Transverse colon (tissue), 4 donors: ENCODE measurements at places on chromosomes 6 and 20. TPM values are rescaled to one million over a fixed set of nuclear protein-coding genes. Genes with fewer than 3 reads are reported as not detected.

DNA sequence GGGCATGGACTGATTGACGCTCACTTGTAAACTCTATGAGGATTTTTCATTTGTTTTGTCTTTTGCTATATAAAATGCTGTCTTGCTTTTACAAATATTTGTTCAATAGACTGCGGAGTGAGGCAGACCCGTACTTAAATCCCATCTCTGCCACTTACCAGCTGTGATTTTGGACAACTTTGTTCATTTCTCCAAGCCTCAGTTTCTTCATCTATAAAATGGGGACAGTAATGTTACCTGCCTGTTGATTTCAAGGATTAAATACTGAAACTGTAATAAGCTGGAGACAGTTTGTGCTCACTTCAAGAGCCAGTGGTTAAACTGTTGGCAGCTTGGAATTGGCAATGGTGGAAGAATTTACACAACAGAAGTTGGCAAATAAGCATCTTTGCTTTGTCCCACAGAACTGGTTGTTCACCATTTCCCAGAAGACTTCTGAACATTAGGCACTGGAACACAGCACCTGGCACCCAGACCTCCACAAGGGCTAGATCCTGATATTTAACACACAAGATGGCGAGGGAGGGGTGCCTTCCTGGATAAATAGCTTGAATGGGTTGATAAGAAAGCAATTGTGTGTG is 479.2 kb downstream of the QKI start:
- no peak for DNase-seq

DNA sequence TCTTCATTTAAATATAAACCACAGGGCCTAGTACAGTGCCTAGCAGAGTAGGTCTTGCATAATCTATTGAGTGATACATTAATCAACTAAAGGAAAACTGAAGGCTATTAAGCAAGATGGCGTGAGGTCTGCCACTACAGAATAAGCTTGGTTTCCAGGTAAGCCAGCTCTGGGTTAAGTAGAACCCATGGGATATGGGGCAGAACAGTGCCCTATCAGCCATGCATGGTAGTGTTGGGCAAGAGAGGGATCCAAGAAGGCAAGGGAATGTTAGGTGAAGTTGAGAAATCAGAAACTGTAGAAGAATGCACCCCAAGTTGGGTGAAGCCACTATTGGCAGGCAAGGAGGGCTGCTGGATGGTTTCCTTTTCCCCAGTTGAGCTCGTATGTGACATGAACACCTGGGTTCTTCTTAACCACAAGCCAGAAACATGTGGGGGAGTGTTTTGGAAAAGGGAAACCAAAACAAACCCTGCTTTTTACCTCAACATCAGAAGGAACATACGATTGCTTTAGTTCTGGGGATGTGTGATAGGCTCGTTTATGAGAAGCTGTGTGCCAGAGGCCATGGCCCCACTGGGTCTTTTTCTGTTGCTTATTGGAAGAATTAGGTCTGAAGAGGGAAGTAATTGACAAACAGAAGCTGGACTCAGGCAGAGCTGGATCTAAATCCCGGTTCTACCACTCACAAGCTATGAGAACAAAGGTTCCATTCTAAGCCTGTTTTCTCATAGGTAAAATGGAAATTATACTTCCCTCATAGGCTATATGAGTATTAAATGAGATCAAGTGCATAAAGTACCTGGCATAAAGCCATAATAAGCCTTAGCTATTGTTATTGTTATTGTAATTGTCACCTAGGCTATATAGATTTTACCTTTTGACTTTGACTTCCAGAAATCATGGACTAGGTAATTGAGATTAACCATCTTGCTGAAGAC is 33.5 kb downstream of the NEDD9 start:
- DNase-seq: no peak

DNA sequence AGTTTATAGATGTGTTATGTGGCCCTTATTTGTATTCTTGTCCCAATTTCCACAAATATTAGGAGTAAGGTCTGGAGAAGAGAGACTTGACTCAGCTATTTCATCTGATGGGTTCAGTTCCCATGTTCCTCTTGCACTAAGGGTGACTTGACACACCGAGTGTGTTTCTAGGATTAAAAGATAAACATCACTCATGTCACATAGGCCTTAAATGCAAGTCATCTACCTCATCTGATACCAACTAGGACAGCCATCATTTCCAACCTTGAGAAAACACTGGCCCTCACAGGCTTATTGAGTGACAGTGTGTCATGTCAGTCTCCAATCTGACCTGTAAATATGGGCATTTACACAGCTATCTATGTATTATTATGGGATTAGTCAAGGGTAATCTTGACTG is 53.0 kb upstream of the ADGRF5 start:
- no peak for DNase-seq

The ESR1 gene
- 0.37 TPM for total RNA-seq

DNA sequence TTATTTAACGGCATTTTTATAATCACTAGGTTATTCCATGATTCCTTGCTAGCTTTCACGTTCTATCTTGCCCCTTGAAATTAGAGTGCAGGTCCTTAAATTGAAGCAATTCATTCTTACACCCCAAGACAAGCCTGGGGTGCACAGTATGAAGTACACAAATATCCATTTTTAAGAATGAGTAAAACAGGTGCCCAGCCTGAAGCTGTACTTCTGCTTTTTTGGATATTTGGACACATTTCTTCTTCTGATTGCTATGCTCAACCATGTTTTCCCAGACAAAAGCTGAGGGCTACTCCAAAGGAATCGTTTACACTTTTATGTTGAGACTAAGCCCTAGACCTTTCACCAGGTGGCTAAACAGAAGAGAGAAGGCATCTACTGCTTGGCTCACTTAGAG is 7.9 kb upstream of the TAGAP start:
- no peak for DNase-seq

DNA sequence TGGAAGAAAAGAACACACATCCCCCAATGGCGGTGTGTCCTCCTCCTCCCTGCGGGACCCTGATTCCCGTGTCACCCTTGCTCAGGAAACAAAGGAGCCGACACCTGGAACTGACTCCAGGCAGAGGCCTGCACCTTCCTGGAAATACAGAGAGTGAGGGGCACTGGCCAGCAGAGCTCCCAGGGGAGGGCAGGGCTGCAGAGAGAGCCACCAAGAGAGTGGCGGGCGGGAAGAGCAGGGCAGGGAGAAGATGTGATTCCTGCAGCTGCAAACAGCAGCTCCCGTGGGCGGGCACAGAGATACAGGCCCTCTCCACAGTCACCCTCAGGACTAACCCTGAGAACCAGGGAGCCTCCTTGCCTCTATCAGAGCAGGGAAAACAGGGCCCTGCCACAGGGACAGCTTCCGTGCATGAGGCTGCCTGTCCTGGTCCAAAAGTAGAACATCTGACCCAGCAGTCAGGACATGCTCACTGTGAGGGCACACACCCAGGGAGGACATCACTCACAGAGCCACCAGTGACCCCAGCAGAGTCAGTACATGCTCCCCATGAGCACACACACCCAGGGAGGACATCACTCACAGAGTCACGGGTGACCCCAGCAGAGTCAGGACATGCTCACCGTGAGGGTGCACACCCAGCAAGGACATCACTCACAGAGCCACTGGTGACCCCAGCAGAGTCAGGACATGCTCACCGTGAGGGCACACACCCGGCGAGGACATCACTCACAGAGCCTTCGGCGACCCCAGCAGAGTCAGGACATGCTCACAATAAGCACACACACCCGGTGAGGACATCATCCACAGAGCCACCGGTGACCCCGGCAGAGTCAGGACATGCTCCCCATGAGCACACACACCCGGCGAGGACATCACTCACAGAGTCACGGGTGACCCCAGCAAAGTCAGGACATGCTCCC is 193.1 kb downstream of the DLL1 start:
- peak; percentile 3 for DNase-seq

- no peak for DNase-seq
Measured at GRCh38 chr20:24969186-24970029, 20.3 kb downstream of the CST7 start.

DNA sequence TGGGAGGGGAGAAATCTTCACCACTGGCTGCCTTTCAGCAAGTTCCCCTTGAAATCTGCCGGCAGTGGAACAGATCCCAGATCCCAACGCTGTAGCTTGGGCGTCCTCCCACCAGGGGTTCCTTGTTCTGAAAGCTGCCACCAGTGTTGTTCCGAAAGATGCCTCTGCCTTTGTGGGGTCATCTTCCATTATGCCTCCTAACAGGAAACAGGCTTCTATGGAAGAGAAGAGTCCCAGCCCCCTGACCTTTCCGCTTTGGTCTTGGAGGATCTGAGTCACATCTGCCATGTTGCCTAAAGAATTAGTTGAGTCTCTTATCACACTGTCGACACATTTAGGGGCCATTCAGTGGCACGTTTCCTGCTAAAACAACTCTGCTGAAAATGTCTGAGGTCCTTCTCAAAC is 57.5 kb upstream of the NFATC2 start:
- DNase-seq: no peak

DNA sequence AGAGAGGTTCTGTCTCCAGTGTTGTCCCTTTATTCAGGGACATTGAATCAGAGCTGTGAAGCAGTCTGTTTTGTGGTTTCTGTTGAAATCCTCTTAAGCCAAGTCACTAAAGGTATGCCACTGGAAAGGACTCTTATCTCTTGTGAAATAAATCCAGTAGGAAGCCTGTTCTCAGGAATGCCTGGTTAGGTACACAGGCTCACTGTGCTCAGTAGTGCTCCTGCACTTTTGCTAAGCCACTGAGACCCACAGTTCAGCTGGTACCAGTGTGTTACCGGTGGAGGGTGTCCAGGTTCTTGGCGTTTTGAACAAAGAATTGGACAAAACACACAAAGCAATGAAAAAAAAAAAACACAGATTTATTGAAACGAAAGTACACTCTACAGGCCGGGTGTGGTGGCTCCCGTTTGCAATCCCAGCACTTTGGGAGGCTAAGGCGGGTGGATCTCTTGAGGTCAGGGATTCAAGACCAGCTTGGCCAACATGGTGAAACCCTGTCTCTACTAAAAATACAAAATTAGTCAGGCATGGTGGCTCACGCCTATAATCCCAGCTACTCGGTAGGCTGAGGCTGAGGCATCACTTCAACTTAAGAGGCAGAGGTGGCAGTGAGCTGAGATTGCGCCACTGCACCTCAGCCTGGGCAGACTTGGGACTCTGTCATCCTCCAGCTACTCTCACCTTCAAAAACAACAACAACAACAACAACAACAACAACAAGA is 186.1 kb downstream of the JARID2 start:
- no peak for DNase-seq

The WFDC12 gene
- 0.68 TPM for total RNA-seq

GRCh38 chr6:68675548-68675947 is 40.5 kb downstream of the ADGRB3 start:
- no peak for DNase-seq

The CAP2 gene
- 4.8 TPM for total RNA-seq

The BNIP5 gene
- total RNA-seq: 16.0 TPM

DNA sequence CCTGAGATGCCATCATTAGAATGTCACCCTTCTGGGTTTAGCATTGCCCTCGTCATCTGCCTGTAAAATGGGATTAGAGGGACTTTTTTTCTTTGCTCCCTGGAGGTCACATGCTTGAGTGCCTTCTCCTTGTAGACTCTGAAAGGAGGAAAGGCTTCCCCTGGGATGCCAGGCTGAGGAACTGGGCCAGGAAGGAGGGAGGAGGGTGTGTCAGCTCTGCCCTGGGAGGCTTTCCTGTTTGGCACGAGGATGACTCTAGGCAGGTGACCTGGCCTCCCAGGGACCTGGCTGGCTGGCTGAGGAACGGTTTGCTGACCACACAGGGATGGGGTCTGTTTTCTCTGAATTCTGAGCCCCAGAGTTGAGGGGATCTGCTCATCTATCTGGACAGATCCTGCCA is 137.9 kb upstream of the RNF24 start:
- DNase-seq: peak; percentile 32

The PLCB1 gene
- total RNA-seq: 17.1 TPM

- DNase-seq: no peak
Measured at GRCh38 chr6:45480752-45481415, 103.2 kb upstream of the SUPT3H start.

DNA sequence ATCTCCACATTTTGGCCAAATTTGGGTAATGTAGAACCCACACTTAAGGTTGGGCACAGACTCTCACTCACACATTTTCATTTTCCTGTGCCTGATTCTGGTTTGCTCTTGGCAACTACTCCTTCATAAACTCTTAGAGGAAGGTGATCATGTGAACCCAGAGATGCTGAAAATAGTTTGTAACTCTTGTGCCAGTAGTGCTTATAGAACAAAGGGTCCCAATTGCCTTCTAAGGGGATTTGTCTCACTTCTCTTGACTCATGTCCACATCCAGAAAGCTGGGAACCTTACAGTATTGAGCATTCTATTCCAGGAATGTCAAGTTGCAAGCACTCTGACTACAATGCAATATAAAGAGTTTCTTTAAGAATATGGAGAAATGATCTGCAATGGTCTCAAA is 62.0 kb upstream of the TASP1 start:
- no peak for DNase-seq

The DEFB119 gene
- total RNA-seq: not detected

The CDH4 gene
- total RNA-seq: not detected

The GLP1R gene
- total RNA-seq: not detected

DNA sequence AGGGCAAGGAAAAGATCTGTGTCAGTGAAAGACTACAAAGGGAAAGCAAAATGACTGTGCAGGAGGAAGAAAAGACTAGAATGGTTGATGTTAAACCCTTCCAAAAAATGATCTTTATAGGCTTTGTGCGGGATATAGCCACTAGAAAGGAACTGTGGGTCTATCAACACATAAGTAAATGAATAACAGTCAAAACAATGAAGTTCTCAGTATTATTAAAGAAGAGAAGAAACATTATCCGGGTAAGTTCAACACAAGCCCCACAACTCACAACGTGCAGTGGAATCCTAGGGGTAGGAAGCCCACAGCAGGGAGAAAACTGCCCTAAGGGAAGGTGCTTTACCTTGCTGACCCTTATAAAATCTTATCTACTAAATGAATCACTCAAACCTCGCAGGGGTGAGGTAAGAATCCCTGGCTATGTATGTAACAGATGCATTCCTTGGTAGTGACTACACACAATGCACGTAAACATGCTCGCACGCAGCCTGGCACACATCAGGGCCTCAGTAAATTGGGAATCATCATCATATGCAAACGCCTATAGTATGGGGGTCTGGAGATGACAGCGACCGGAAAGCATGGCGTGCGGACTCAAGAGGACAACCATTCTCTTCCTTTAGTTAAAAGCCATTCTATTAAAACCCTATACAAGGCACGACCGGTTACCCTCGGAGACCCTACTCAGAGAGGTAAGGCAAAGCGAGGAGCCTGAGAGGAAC is 11.3 kb downstream of the TFAP2A start:
- DNase-seq: no peak
